ENCODE measurements at places on chromosomes 5 and 9.
A peak's percentile ranks its signal among the peaks of the same experiment; 100 is the strongest.

DNA sequence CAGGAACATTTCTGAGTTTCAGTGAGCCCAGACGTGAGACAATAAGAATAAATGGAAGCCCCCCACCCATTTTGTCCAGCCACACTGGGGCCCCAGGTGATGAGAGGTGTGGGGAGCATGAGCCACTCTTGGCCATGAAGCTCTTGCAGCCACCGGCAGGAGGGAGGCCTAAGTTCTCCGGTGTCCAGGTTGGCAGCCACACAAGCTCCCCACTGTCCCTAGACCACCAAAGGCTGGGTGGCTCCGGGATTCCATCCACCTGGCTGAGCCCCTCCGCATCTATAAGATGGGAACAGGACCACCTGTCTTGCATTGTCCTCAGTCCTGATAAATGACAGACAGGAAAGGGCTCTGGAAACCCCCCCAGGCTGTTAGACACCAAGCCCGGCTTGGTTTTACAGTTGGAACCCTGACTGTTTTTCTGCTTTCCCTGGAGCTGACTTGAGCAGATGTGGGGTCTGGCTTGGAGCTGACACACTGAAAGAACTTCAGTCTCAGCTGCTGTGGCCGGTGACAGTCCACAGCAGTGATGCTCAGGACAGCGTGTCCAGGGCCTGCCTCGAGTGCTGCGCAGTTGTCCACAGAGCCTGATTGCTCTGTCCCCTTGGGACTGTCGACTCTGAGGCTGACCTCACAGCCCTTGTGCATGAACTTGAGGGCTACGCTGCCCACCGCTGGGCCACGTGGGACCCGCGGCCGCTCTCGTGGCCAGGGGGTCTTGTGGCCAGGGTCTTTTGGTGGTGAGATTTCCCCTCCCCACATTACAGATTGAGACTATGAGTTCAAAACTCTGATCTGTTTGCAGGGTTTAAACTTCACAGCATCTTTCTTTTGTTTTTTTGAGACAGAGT lies 74.8 kb downstream of the PSMB7 start:
- no peak for DNase-seq

- no peak for DNase-seq
Observed at GRCh38 chr5:145947581-145947980, 11.2 kb downstream of the SH3RF2 start.

- no peak for DNase-seq
Observed at GRCh38 chr5:179232091-179232735, 113.0 kb downstream of the ADAMTS2 start.

GRCh38 chr9:111068771-111069170 lies 30.5 kb upstream of the LPAR1 start:
- no peak for DNase-seq

DNA sequence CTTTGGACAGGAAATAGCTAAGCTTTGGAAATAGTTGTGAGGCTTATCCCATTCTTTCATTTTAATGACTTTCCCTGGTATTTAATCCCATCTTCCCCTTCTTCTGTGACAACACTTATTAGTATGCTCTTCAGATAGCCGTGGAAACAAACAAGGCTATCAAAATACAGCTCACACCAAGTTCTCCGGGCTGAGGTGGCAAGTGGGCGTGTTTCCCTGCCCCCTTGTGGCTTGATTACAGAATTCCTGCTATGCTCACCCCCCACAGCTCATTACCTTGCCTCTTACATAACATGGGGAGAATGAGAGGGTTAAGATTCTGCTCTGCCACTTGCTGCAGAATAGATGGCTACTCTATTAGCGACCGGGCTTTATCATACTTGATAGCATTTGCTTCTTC lies 437.1 kb upstream of the TLE4 start:
- DNase-seq, result no peak

GRCh38 chr5:10902145-10902544 lies 141.1 kb upstream of the DAP start:
- no peak for DNase-seq

DNA sequence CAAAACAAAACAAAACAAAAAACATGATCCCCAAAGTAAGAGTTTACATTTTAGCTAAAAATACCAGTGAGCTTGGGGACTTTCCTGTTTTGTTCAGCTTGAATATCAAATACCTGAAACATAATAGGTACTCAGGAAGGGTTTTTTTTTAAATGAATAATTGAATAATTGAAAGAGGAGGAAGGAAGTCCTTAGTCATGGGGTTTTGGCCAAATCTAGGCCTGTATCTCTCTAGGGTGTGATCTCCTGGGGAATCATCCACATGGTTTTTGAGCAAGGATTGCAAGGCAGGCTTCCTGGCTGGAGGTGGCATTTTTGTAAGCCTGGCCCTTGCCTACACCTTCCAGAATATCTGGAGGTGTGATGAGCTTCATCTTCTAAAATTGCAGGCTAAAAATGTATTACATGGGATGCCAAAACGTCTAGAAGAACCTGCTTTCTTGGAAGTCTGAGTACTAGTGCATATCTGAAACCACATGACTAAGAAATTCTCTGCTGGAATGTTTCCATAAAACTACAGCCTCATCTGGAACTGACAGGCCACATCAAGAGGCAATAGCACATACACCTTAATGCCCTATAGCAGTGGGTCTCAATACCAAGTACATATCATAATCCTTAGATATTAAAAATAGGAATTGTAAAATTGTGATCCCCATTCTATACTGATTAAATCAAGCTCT lies 10.4 kb downstream of the C9 start:
- no peak for DNase-seq

DNA sequence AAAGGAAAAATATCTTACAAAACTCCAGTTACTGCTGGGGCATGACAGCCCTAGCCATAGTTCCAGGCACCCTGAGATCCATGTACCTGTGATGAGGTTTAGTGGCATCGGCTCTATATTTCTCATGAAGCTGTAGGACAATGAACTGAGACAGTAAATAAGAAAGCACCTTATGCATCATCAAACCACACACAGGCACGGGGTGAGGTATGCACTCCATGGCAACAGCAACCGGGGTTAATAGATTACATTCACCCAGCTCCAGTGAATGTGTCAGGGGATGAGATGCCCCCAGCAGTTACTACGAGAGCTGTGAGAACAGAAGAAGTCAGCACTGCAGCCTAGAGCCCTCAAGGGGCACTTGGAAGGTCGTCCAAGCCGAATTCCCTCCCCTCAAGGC lies 162.0 kb upstream of the S1PR3 start:
- no peak for DNase-seq

DNA sequence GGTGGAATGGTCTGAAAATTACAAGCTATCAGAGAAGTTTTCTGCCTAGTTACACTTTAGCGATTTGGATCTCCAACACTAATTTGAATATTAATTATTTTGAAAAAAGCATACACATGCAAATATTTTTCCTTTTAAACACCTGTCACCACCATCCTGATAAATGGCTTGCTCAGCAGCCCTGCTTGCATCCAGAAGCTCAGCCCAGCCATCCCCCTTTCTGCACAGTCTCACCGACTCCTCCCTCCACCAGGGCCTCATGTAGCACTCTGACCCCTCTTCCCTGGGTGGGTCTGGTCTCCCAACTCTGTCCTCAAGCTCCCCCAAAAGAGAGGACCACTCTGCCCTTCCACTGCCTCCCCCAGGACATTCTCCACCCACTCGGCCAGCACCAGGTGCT lies 70.0 kb downstream of the C5orf15 start:
- DNase-seq, result no peak

- DNase-seq, result no peak
Observed at GRCh38 chr5:116574367-116575325, at the start of gene SEMA6A. TSS of gene SEMA6A (minus strand) at chr5:116574823. CDS start at chr5:116504944, 69,879 bp downstream.

GRCh38 chr5:128213340-128213739 lies 129.8 kb downstream of the SLC12A2 start:
- peak; percentile 15 for DNase-seq
